ENCODE measurements at places on chromosomes 7 and 10.

DNA sequence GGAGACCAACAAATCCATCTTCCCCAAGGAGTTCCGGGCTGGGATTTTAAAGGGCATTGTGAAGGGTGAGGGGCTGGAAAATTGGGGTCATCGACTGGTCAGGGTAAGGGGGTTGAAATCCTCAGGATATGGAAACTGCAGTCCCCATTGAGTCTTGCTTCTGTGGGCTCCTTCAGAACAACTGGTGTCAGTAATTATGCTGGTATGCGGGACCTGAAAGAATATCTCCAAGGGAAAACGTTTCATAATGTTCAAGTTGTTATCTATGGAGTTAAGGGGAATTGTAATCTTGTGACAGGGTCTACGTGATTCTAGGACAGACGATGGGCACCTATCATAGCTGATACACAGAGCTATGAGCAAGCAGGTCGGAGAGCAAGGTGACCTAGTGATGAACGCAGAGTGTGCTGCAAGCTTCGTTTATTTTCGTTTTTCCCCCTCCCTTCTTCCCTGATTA lies 494 bp upstream of the RHBDD2 start:
- H3K4me3 ChIP-seq = peak overlapping the region; percentile 50
- peak overlapping the region; percentile 85 for H3K27ac ChIP-seq
- no peaks in the 10 kb centered on the region for H3K27me3 ChIP-seq
- H3K4me1 ChIP-seq = peaks cover 15% of the 10 kb centered on the region
- peaks cover 19% of the 10 kb centered on the region for H3K36me3 ChIP-seq

DNA sequence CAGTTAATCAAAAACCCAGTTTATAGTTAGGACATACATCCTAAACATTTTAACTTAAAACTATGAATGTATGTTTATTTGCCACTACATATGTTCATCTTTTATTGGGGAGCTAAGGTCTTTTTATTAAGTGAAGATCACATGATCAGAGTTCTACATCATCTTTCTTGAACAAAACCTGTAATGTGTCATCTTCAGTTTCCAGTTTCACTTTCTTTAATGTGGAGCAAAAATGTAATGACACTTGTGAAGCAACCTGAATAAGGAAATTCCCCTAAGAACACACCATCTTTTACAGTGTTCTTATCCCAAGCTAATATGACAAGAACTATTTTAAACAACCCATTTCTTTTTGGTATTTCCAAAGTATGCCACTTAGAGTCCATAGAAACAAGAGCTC lies 166.7 kb upstream of the BET1 start:
- H3K4me3 ChIP-seq = no peak overlapping the region
- no peak overlapping the region for H3K27ac ChIP-seq

DNA sequence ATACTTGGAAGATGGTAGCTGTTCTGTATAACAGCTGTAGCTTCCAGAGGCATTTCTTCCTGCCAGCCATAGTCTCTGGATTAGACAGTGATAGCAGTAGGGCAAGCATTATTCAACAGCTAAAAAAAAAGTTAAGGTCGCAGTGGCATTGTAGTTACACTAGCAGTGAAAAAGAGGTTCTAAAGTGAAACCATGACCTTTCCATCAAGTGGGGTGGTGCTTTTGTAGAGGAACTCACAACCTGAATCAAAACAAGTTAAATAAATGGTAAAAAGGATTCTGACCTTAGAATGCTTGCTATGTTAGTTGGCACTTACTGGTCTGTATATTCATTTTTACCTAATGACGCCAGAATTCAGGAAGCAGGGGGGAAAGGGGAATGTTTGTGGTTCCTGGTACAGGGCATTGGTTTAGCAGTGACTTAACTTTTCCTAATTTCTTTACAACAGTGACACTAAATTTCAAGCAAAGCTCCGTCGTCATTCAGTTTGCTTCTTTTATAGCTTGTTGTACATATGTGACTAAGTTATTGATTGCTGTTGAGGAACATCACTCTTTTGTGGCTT lies 55.0 kb downstream of the GBF1 start:
- H3K4me3 ChIP-seq = no peak overlapping the region
- H3K36me3 ChIP-seq = no peaks in the 10 kb centered on the region
- H3K27me3 ChIP-seq = no peaks in the 10 kb centered on the region
- peak; percentile 49 for DNase-seq

DNA sequence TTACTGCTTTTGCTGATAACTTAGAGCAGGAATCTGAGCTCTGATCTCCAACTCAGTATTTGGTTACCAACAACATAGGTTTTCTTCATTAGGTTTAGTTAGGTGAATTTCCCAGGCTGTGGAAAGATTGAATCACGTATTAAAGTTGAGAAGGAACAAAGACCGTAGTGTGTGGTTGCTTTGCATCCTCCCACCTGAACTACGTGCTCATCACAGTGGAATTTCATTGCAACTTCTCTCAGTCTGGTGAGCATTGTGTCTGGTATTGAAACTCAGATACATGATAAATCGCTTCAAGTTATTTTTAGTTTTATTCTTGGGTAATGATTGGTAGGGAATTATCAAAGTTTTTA lies 139.4 kb upstream of the AKR1E2 start:
- H3K27ac ChIP-seq = no peak overlapping the region
- no peaks in the 10 kb centered on the region for H3K27me3 ChIP-seq
- no peaks in the 10 kb centered on the region for H3K36me3 ChIP-seq
- H3K4me3 ChIP-seq = no peak overlapping the region
- no peak for DNase-seq
- peaks cover 7% of the 10 kb centered on the region for H3K4me1 ChIP-seq

- H3K36me3 ChIP-seq = no peaks in the 10 kb centered on the region
- peaks cover 15% of the 10 kb centered on the region for H3K4me1 ChIP-seq
- peak overlapping the region; percentile 69 for H3K4me3 ChIP-seq
- H3K27ac ChIP-seq = peak overlapping the region; percentile 98
- H3K27me3 ChIP-seq = no peaks in the 10 kb centered on the region
Observed at GRCh38 chr10:43421201-43421507, 12.2 kb upstream of the HNRNPF start.

DNA sequence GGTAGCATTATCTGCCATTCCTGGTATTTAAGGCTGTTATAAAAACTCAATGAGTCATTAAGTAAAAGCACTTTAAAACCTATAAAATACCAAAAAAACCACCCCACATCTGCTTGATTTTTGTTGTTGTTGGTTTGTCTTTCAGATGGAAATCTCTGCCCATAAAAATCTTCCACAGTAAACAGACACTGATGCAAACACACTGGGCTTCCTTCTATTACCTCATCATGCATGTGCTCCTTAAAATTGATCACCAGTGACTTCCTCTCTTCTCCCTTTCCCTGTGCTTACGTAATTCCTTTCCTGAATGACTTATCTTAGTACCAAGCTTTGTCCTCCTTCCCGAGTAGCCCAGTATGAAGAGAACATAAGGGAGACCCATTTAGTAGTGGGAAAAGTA lies 167.2 kb downstream of the EVX1 start:
- no peak for DNase-seq
- H3K27me3 ChIP-seq = peaks cover 4% of the 10 kb centered on the region
- H3K4me3 ChIP-seq = no peak overlapping the region
- no peaks in the 10 kb centered on the region for H3K36me3 ChIP-seq
